ENCODE measurements at places on chromosomes 16 and 17.
A peak's percentile ranks its signal among the peaks of the same experiment; 100 is the strongest.

- DNase-seq: peak; percentile 54
Observed at GRCh38 chr17:78865682-78866390, 25.2 kb upstream of the USP36 start.

DNA sequence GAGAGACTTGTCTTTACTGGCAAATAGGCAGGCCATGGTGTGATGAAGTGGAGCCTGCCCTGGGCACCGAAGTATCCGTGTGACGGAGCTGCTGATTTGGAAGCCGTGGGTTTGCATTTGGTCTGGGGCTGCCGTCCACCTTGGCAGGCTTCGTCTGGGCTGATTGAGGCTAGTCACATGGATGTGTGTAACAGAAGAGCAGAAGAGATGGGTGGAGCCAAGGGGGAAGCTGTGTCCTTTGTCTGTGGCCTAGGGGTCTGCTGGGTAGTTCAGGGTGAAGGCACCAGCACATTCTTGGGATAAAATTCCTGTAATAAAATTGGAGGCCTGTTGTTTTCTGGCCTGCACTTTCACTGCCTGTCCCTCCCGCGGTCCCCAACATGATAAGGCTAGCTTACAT is 106.1 kb downstream of the AATF start:
- DNase-seq: no peak

DNA sequence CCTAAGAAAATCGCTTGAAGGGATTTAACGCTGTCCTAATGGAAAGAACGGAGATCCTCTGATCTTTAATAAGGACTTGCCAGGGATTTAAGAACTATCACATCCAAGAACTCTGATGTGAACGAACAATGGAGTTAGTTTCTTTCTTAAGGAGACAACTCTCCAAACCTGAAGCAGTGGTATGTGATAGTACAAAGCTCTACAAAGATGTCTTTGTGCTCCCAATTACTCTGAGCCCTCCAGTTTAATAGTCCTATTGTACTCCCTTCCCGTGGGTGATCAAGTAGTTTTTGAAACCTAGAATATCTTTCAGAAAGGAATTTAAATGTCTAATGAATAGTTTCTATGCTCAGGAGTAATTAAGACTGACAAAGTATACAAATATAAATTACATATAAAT is 123.8 kb downstream of the FTO start:
- no peak for DNase-seq

DNA sequence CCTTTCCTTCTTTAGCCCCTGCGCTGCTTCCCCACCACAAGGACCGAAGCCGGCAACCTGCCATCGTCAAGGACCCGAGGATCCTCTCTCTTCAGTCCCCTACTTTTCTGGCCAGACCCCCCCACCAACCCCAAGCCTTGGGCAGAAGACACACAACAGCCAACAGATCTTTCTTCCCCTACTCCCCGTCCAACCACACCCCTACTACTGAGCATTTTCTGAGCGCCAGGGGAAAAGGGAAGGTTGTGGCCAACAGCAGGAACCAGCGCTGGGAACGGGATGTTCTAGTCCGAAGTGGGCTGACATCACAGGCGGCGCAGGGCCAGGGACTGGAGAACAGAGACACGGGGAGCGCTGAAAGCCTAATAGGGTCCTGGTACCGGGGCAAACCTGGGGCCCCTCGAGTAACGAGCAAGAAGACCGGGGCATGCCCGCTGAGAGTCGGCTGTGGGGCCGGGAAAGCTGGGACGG is 528 bp downstream of the PER1 start:
- no peak for DNase-seq

GRCh38 chr17:8898126-8898525 is 30.7 kb upstream of the PIK3R6 start:
- no peak for DNase-seq

GRCh38 chr17:34579017-34579946 is at the start of gene TMEM132E:
TSS of gene TMEM132E (plus strand) at chr17:34579582. CDS start at chr17:34581077, 1,495 bp downstream.
- no peak for DNase-seq

DNA sequence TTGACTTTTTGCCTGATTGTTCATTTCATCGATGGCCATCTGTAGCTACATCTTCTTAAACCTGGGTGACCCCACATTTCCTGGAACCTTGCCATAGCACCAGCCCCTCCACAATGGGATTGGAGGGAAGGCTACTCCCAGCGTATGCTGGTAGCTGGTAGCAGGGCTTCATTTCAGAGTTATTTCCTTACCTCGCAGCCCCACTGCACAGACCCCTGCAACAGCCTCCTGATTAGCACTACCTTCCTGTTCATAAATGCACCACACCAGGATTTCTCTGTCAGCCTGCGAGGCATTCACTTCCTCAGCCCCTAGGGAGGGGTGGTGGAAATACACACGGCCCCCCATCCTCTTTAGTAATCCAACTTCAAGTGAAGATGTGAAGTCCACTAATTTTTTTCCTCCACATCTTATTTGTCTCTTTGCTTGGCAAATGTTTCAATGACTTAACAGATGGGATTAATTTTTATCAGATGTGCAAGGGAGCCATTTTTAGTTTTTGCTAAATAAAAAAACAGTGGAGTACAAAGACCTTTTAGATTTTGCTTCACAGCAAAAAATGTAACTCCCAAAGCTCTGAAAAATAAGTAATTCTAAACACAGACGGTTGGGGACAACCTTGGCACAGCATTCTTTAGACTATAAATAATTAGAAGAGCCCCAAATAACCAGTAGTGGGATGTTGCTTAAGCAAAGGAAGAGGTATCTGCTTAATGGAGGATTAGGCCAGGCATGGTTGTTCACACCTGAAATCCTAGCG is 76.6 kb downstream of the CLEC16A start:
- DNase-seq: no peak

GRCh38 chr17:64565563-64565962 is 58.8 kb downstream of the CEP95 start:
- DNase-seq: no peak

GRCh38 chr17:6456914-6457687 is 12.8 kb downstream of the PIMREG start:
- DNase-seq: no peak

- DNase-seq: no peak
Observed at GRCh38 chr17:80358861-80359260, 56.1 kb upstream of the ENDOV start.

GRCh38 chr16:71472051-71472450 is 10.0 kb upstream of the ZNF23 start:
- no peak for DNase-seq

DNA sequence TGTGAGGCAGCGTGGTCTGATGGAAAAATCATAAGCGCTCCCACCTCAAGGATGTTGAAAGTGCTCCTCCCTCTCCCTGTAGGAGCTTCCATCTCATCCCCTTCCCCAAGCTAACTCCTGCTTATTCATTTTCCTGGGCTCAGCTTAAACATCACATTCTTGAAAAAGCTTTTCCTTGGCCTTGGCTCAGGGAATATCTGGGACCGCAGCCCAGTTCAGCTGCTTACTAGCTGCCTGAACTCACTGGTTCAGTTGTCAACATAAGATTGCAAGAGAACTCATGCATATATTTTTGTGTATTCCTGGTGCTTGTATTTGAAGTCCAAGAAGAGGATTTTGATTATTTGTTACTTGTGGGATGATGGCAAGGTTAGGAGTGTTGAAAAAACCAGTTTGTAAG is 91.5 kb downstream of the UTP18 start:
- DNase-seq: no peak

DNA sequence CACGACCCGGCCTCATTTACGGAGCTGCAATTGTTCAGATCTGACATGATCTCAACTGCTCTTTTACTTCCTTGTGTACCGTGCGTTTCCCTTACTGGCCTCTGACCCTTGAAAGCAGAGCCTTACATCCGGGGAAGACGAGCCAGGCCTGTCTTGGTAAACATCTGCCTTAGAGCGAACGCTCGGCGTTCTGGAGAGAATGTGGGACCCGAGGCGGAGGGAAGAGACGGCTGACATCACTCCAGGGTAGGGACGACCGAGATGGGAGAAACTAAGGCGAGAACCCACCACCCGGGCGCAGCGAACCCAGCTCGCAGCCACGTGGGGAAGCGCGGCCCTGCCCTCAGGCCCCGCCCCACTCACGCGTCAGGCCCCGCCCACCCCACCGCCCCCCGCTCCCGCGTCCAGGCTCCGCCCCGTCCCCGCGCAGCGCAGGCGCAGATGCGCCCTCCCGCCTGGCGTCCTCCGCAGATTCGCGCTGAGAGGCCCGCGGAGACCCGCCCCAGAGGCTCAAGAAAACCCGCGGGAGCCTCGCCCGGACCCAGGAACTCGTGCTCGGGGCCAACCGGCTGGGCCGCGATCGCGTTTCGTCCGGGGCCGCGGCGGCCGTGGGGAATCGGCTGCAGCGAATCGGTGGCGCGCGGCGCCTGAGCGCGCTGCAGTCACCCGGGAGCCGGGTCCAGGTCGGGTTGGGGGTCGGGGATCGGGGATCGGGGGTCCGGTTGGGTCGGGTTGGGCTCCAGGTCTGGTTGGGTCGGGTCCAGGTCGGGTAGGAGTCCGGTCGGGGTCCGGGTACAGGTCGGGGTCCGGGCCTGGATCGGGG is at the start of gene TELO2:
TSS of gene TELO2 (plus strand) at position 438 of the 823 bp plus-strand sequence. CDS start 922 bp downstream, outside the sequence.
- peak; percentile 88 for DNase-seq

DNA sequence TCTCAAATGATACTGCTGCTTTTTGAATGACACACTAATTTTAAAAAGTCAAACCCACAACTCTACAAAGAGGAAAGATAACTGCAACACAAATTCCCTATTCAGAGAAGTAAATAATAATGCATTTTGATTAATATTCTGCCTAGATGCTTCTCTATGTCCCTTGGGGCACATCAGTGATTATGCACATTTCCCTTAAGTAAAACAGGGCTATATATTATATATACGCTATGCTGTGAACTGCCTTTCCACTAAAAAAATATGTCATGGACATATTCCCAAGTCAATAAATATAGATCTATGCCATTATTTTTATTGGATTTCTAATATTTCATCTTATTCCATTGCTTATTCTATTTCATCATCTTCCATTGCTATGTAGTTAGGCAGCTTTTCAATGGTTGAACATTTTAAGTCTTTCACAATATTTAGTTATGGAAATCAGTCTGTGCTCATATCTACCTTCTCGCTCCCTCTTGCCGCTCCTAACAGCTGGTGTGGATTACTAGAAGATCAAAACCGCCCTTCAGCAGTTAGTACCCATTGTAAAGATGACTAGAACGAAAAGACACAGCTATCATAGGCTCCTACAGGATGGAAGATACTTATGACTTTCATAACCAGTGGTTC is 468.2 kb upstream of the GOT2 start:
- DNase-seq: no peak

- no peak for DNase-seq
Observed at GRCh38 chr16:79456036-79456435, 144.5 kb downstream of the MAF start.

Data from activated T-cell treated with anti-CD3 and anti-CD28 coated beads for 1 hour (primary cell).